ENCODE measurements at places on chromosomes 16 and 17. TPM values are rescaled to one million over a fixed set of nuclear protein-coding genes. Genes with fewer than 3 reads are reported as not detected.

Gene TBC1D3H
- not detected for polyA plus RNA-seq

Gene MYH1
- not detected for polyA plus RNA-seq

Gene CX3CL1
- 22.9 TPM for polyA plus RNA-seq

Gene KRTAP4-6
- not detected for polyA plus RNA-seq

Gene C16orf54
- polyA plus RNA-seq: 0.23 TPM

Gene ARRB2
- polyA plus RNA-seq: 17.0 TPM

Gene SOX15
- polyA plus RNA-seq: 7.0 TPM

Gene PIRT
- polyA plus RNA-seq: 0.02 TPM

Gene STX1B
- 0.66 TPM for polyA plus RNA-seq

Gene RBFOX1
- polyA plus RNA-seq: 22.5 TPM

All from right cardiac atrium (tissue), 5 donors.